ENCODE measurements at places on chromosomes 1 and 21.

DNA sequence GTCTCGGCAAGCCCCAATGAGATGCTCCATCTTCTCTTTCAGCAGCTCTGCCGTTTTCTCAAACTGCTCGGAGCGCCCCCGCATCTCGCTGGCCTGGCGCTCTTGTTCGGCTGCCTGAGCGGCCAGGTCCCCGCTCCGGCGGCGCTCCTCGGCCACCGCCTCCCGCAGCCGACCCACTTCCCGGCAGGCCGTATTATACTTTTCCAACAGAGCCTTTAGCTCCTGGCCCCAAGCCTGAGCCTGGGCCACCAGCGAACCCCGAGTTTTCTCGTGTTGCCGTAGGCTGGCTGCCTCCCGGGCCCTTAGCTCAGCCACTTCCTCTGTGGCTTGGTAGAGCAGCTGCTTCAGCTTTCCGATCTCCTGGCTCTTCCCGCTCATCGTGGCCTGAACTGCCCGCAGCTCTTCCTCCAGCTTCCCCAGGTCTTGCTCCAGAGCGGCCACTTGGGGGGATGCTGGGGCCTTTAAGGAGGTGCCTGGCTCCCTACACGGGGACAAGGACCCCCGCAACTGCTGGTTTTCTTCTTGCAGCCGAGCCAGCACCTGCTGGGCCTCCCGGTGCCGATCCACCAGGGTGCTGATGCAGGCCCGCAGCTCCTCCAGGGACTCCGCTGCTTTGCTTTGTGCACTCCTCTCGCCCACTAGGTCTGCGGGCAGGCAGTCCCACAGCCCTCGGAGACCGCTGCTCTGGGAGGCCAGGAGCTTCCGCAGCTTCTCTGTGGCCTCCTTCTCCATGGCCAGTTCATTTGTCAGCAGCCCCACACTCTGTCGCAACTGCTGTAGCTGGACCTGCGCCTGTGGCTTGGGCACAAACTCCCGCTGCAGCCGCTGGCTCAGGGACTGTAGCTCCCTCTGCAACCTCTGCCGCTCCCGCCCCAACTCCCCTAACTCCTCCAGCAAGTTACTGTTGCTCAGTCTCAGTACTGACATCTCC lies 13.4 kb upstream of the PIAS3 start:
- no peak for DNase-seq

DNA sequence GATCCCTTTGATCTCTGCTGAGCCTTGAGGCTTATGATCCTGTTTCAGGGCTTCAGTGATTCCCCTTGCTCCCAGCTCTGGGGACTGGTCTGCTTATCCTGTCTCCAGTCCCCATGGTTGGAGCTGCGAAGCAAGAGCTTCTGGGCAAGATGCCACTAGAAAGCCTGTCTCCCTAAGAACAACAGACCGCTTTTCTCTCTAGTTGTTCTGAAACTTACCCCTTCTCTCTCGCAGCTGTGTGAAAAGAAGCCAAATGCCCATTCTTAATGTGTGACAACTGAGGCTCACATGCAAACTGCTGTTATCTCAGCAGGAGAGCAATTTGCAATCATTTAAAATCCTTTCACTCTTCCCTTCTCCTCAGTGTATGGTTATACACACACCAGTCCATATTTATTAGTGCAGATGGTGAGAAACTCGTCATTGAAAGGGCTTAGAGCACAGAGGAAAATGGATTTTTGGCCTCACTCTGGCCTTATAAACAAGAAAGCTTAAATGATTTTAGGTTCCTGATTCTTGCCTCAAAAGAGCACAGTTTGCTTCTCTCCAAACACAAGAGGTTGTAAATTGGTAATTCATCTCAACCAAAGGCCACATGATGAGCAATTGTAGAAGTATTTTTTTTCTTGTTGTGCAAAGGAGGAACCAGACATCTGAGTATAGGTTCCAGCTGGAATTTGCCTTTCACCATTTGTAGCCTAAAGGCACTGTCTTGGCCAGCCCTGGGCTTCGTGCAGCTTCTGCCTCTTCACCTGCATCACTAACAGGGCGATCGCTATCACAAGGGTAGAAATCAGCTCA lies 179.2 kb upstream of the LMO4 start:
- no peak for DNase-seq

DNA sequence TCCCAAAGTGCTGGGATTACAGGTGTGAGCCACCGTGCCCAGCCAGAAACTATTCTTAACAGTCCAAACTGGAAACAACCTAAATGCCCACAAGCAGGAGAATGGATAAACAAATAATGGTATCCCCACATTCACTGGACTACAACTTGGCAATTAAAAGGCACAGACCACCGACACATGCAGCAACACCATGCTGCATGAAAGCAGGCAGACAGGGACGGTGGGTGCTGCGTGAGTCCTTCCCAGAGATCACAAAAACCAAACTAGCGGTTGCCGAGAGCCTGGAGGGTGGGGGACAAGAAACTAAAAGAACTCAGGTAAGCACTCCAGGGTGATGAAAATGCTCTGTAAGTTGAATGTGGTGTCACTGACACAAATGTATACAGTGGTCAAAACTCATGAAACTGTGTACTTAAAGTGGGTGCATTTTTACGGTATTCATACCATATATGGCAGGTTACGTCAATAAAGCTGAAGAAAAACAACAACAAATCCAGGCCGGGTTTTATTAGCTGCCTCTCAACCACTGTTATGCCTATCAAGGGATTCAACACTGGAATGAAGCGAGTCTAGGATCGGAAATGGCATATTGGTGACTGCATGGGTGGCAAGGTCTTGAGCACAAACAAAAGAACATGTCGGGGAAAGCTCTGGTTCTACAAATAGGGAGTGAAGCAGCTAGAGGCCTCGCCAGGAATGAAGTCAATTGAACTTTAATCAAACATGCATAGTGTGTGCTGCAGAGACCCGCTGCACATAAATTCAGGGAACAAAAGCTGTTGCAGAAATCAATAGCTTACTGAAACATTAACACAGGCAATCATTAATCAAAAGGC lies 52.4 kb downstream of the SLC45A1 start:
- no peak for DNase-seq

DNA sequence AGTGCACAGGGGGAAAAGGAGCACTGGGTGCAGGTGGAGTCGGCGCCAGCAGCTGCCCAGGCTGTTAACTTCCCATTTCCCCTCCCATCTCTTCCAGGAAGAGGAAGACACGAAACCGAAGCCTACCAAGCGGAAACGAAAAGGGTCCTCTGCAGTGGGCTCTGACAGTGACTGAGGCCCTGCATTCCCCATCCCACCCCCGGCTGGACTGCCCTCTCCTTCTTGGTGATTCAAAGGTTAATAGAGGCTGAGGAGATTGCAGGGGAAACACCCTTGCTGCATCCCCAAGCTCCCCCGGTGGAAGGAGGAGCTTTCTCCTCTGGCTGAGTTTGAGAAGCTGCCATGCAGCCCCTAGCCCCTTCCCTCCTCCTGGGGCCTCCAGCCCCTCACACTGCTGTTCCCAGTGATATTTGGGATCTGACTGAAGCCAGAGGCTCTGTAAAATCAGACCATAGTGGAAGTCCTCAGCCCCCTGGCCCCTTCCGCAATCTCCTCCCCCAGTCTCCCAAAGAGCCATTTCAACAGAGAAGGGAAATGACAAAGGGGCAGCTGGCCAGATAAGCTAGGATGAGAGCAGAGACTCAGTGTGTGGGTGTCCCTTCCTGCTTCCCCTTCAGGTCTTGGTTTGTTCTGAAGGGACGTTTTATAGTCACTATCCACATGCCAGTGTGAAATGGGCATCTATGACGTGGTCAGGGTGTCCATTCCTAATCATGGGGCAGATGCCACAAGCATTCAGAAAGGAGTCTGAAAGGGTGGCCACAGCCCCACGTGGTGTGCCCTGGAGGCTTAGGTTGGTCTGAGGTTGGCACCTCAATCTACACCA lies 1.9 kb upstream of the SLC27A3 start:
- no peak for DNase-seq

- no peak for DNase-seq
Observed at GRCh38 chr1:33088119-33088906, 7.4 kb downstream of the AZIN2 start.

Measured in activated CD8-positive, alpha-beta memory T cell treated with anti-CD3 and anti-CD28 coated beads for 4 hours (primary cell).